Endodermal cell (in vitro differentiated cells): ENCODE measurements at places on chromosomes 3 and 15.
A peak's percentile ranks its signal among the peaks of the same experiment; 100 is the strongest.

DNA sequence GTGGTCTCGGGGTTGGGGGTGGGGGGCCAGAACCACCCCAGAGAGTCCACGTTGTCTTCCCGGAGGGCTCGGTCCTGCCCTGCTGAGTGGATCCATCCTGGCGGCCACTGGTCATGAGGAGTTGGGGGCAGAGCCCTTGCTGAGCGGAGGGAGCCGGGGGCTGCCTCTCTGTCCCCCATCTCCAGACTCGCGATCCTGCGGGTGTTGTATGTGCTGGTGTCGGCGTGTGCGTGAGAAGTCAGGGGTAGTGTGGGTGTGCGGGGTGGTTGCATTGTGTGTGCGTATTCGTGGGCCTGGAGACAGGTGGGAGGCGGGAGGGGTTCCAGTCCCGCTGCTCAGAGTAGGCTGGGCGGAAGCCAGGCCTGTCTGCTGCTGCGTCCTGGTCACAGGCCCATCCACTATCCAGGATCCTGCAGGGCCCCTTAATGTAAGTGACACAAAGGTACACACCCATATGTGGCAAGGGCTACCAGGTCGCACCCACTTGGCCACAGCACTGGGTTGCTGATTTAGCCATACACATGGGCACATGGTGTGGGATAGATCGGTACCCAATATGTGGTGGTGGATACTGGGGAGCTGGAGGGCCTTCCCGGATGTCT lies 30.7 kb downstream of the NBEAL2 start:
- H3K36me3 ChIP-seq, result peaks cover 27% of the 10 kb centered on the region
- peak; percentile 65 for DNase-seq
- no peaks in the 10 kb centered on the region for H3K4me1 ChIP-seq
- H3K27me3 ChIP-seq, result no peaks in the 10 kb centered on the region
- H3K4me3 ChIP-seq, result no peak overlapping the region

- H3K4me3 ChIP-seq, result peak overlapping the region; percentile 81
- peak; percentile 90 for DNase-seq
- H3K4me1 ChIP-seq, result no peaks in the 10 kb centered on the region
- peak overlapping the region; percentile 12 for H3K27ac ChIP-seq
These were observed 51.2 kb upstream of the ULK4 start for GRCh38 chr3:42012935-42013690.

DNA sequence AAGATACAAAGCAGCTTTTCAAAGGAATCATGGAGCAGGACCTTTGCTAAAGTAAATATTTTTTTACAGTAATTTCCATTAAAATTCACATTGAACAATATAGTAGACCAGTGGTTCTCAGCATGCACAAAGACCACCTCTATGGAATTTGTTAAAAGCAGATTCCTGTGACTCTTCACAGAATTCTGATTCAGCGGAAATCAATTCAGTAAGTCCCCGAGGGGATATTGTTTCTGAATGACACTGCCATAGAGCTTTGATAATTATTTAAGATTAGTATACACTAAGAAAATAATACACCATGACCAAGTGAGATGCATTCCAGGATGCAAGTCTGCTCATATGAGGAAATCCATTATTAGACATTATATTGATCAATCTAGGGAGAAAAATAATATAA lies 161.9 kb upstream of the TNIK start:
- no peak overlapping the region for H3K4me3 ChIP-seq
- H3K4me1 ChIP-seq, result peaks cover 3% of the 10 kb centered on the region
- DNase-seq, result no peak
- no peaks in the 10 kb centered on the region for H3K36me3 ChIP-seq
- H3K27me3 ChIP-seq, result no peaks in the 10 kb centered on the region

GRCh38 chr3:40764747-40765146 lies 240.0 kb downstream of the ZNF621 start:
- no peak overlapping the region for H3K4me3 ChIP-seq
- H3K36me3 ChIP-seq, result no peaks in the 10 kb centered on the region
- peaks cover 3% of the 10 kb centered on the region for H3K4me1 ChIP-seq
- no peak overlapping the region for H3K27ac ChIP-seq
- DNase-seq, result no peak

DNA sequence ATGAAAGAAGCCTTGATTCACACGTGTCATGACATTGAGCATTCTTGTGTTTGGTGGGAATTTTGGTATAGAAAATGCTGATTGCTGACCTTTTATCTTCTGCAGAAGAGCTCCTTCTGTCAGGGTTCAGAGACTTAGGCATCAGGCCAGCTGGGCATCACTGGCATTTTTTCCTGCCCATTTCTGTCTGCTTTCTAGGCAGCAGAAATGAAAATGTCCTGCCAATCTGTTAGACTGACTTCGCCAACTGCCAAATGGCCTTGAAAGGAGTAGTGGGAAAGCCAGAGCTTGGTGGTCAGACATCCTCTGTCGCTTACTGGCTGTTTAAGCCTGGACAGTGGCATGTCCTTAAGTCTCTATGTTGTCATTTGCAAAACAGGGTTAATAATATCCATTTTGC lies 57.4 kb downstream of the EEFSEC start:
- H3K4me1 ChIP-seq, result peaks cover 11% of the 10 kb centered on the region
- DNase-seq, result no peak
- H3K4me3 ChIP-seq, result no peak overlapping the region
- no peaks in the 10 kb centered on the region for H3K36me3 ChIP-seq

DNA sequence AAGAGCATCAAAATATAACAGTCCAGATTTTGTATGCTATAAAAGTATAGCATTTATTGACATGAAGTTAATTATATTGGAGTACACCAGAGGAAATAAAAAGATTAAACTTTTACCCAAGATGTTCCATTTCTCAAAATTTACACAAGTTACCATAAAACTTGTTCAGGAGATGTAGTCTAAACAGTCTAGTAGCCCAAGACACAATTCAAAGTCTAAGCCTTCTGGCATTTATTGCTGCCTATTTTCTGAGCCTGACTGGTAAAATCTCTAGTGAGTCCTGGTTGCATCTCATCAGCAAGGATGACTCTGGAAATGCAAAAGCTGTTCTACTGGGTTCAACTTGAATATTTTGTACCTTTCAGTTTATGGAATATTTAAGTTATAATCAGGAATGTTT lies 468.7 kb downstream of the PDCD6IP start:
- no peaks in the 10 kb centered on the region for H3K4me1 ChIP-seq
- no peak overlapping the region for H3K4me3 ChIP-seq
- H3K27me3 ChIP-seq, result no peaks in the 10 kb centered on the region
- no peak overlapping the region for H3K27ac ChIP-seq
- no peak for DNase-seq
